HuH-7.5 (cell line): ENCODE measurements at places on chromosomes 5 and 9.

DNA sequence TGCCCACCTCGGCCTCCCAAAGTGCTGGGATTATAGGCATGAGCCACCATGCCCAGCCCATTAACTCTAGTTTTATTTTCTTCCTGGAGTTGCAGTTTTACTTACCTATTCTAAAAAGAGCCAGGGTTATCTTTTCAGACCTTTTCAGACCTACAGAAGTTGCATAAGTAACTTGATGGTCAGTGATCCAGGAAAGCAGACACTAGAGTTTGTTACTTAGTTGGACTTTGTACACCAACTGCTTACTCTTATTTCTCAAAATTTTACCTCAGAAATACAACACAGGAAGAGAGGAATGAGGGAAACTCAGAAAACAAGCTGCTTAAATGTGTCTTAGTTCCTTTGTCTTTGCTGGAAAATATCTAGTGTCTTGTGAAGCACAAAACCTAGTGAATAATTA is 25.4 kb downstream of the RAD23B start:
- no peak for DNase-seq

GRCh38 chr5:179817470-179817840 is 3.2 kb upstream of the SQSTM1 start:
- DNase-seq, result no peak

- DNase-seq, result no peak
Measured at GRCh38 chr5:14156650-14157492, 13.7 kb downstream of the TRIO start.

DNA sequence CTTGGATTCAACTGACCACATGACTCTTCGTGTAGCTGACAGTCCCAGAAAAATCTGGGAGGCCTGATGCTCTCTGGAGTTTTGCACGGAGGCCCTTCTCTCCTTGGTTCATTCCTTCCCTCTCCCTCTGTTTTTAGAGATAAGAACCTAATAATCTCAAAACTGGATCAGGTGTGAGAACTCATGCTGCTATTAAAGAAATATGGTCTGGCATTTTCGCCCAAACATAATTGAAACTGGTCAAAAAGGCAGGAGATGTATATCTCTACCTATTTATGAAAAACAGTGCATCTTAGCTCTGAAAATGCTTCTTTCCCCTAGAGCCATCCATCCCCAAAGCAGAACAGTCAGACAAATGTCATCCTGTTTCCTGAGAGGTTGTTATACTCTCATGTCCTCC is 397.5 kb downstream of the PRELID2 start:
- no peak for DNase-seq

DNA sequence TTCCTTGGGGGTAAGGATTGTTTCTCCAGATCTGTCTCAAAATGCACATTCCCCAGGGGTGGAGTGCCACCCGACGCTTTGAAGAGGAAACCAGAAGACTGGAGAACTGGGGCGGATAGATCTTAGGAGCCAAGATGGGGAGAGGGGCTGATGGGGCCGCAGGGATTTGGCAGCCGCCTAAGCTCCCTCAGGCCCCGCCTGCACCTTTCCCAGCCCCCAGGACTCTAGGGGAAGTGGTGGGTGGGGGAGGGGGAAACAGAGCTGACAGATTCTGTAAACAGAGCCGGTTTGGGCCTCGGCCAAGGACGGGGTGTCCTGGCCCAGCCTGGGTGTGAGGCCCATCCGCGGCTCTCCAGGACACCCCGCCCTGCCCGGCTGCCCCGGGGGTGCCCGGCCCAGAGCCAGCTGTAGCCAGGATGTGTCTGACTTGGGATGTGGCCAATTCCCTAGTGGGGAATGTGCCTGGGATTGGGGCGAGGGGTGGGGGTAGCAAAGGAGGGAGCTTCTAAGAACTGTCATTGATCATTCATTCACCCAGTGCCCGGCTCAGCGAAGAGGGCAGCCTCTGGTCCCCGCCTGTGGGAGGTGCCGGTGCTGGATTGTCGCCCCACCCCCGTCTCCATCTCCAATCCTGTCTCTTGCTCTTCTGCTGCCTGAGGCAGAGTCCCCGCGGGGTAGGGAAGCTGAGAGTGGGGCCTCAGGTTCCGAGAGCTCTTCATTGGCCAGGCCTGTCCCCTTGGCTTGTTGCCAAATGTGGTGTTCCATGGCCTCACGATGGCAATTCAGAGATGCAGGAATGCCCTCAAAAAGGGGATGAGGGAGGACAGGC is 54.8 kb upstream of the CDKN2AIPNL start:
- DNase-seq, result peak; percentile 58

- DNase-seq, result no peak
Measured at GRCh38 chr9:129595903-129596540, 24.9 kb downstream of the C9orf50 start.

DNA sequence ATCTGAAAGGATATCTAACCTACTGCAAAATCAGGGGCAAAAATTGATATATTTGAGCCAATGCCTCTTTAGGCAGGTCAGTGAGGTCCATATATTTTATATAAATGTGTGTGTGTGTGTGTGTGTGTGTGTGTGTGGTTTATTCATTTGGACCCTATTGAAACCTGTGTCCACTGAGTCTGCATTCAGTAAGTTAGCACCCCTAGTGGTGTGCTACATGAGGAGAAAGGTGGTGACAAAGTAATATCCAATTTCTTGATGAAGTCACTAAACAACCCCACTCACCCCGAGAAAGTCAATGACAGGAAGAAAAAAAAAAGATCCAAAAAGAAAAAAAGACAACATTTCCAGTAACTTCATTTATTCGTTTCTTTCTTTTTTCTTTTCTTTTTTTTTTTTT is 4.1 kb downstream of the FBXW11 start:
- no peak for DNase-seq
